Nephron progenitor cell (in vitro differentiated cells): ENCODE measurements at places on chromosomes 7 and 10.

- DNase-seq: peak; percentile 16
Observed at GRCh38 chr7:30164567-30164966, 29.8 kb downstream of the MTURN start.

DNA sequence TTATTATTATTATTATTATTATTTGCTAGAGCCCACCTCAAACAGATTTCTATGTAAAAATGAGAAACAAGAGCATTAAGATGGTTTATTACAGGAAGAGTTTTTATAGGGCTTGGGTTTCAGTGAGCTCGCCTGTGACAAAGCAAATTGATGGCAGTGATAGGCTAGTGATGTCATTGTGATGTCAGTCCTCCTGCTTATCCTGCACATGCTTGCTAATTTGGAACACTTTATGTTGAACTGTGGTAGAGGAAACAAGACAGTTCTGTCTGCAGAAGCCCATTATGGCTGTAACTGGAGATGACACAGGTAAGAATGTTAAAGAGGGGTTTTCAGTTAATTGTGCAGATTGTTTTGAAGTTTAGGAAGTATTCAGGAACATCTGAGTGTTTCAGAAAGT lies 68.3 kb downstream of the CREM start:
- no peak for DNase-seq

GRCh38 chr10:73809061-73809818 lies 2.2 kb downstream of the NDST2 start:
- no peak for DNase-seq

DNA sequence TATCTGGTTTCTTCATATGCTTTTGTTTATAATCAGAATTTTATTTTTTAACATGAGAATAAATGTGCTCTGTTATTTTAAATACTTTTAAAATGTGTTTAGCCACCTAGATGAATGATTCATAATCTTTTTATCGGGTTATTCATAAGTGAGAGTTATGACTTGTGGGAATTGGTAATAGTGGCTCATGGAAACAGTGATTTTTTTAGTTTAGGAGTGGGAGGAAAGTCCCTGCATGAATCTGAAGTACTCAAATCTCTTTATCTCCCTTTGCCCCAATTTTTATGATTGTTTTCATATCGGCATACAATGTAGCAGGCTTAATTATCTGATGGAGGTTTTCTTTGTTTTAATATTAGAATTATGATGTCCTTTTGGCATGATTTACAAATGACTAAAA lies 42.9 kb downstream of the TAX1BP1 start:
- DNase-seq: no peak

DNA sequence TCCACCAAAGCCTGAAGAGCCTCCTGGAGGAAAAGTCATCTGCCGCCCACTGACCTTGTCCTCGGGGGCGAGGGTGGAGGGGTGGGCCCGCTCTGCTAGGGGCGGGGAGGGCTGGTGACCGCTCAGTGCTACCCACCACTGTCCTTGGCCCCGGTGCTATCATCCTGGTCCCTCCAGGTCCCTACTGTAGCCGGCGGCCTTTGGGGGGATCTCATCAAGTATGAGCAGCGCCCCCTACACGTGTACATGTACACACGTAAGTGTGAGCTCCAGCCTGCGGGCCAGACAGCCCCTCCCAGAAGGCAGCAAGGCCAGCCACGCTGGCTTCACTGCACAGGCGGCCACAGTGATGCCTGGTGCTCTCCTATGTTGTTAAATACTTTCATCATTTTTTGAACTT lies 19.6 kb downstream of the TTYH3 start:
- no peak for DNase-seq

- no peak for DNase-seq
Observed at GRCh38 chr10:86191166-86191565, 175.4 kb downstream of the GRID1 start.

GRCh38 chr10:125355657-125356056 lies 195.3 kb upstream of the CTBP2 start:
- DNase-seq: no peak

- no peak for DNase-seq
Observed at GRCh38 chr7:157789094-157789493, 452.3 kb downstream of the DNAJB6 start.

DNA sequence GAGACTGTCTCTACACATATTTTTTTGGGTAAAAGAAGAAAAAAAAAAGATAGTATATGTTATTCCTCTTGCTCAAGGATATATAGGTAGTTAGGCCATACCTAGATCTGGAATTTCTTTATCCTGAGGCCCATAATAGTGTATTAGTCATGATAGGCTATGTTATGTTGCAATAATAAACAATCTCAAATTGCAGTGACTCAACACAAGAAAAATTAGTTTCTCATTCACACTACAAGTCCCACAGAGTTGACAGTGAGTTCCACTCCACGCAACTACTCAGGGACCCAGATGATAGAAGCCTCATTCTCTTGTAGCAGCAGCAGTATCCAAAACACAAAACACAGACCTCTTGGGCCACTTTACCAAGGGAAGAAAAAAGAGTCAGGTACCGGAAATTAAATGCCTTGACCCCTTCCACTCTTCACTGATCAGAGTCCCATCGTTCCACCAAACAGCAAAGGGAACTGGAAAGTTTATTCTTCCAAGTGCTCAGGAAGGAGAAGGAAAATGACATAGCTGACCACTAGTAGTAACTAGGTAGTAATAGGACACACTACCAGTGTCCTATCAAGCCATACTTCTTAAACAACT lies 7.4 kb upstream of the C10orf67 start:
- DNase-seq: no peak

DNA sequence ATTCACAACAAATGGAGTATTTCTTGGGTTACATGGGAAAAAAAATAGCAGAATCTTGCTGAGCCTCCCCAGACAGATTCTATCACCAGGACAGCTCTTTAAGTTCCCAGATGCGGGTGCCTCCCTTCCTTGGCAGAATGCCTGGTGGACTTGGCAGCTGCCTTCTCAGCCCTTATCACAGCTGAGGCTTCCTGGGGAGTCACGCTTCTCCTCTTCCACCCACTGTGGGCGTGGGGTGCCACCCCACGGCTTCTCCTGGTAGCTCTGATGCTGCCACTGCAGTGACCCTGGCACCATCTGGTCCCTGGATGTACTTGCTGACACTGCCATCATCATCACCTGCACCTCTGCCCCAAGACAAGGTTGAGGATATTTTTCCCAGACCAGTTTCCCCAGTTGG lies 16.2 kb upstream of the NME8 start:
- no peak for DNase-seq

- no peak for DNase-seq
Observed at GRCh38 chr10:115802911-115803310, 470.1 kb downstream of the GFRA1 start.

- DNase-seq: peak; percentile 71
Observed at GRCh38 chr10:6920072-6921019, 340.3 kb upstream of the PRKCQ start.
